ENCODE measurements at places on chromosomes 16 and 17.

- DNase-seq: no peak
Observed at GRCh38 chr16:28931801-28932225, at the start of gene CD19. Gene CD19, plus strand, starts transcription at chr16:28931971. Its CDS starts 30 bp downstream, at chr16:28932001.

DNA sequence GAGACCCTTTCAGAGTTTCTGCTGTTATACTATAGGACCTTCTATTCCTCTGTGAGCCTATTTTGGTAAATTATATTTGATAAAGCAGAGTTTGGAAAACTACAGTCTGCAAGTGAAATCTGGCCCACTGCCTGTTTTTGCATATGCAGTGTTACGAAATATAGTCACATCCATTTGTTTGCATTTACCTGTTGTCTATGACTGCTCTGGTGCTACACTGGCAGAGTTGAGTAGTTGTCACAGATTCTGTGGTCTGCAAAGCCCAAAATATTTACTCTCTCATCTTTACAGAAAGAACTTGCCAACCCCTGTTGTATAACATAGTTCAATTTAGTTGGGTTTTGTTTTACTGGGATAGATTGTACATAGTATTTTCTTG lies 42.3 kb downstream of the TNRC6A start:
- peak; percentile 37 for DNase-seq

- DNase-seq: no peak
Observed at GRCh38 chr16:9495824-9496223, 404.4 kb downstream of the HAPSTR1 start.

- DNase-seq: no peak
Observed at GRCh38 chr16:85081765-85082164, 30.5 kb downstream of the CIBAR2 start.

GRCh38 chr16:81713796-81714195 lies 65.3 kb upstream of the PLCG2 start:
- DNase-seq: no peak

DNA sequence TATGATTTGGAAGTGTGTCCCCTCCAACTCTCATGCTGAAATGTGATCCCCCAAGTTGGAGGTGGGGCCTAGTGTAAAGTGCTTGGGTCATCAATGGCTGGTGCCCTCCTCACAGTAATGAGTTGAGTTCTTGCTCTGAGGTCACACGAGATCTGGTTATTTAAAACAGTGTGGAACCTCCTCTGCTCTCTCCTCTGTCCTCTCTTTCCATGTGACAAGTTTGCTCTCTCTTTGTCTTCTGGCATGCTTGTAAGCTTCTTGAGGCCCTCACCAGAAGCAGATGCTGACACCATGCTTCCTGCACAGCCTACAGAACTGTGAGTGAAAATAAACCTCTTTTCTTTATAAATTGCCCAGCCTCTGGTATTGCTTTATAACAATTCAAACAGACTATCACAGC lies 19.9 kb downstream of the BRIP1 start:
- no peak for DNase-seq

- DNase-seq: peak; percentile 50
Observed at GRCh38 chr16:80720804-80721371, 83.5 kb downstream of the CDYL2 start.

DNA sequence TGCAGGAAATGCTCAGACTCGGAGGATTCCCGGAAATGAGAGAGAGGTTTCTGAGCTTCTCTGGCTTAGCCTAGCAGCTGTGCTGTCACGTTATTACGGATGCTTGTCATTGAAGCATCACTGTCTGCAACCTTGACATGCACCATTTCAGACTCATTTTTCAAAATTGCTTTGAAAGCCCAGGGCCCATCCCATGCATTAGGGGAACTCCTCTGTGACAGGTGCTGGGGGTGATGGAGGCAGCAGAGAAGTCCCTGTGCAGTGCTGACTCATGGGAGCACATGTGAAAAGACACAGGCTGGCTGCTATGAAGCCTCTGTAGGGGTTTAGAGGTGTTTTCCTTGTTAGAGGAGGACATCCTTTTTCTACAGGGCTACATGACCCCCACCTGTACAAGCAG lies 214.0 kb upstream of the MPHOSPH6 start:
- DNase-seq: no peak

- DNase-seq: no peak
Observed at GRCh38 chr16:62676306-62676705, 640.1 kb upstream of the CDH8 start.

- DNase-seq: peak; percentile 75
Observed at GRCh38 chr16:72946474-72947194, 101.3 kb downstream of the ZFHX3 start.

- DNase-seq: no peak
Observed at GRCh38 chr16:22945361-22945760, 131.4 kb downstream of the HS3ST2 start.

GRCh38 chr16:83109490-83110125 lies 482.8 kb downstream of the CDH13 start:
- DNase-seq: peak; percentile 73

DNA sequence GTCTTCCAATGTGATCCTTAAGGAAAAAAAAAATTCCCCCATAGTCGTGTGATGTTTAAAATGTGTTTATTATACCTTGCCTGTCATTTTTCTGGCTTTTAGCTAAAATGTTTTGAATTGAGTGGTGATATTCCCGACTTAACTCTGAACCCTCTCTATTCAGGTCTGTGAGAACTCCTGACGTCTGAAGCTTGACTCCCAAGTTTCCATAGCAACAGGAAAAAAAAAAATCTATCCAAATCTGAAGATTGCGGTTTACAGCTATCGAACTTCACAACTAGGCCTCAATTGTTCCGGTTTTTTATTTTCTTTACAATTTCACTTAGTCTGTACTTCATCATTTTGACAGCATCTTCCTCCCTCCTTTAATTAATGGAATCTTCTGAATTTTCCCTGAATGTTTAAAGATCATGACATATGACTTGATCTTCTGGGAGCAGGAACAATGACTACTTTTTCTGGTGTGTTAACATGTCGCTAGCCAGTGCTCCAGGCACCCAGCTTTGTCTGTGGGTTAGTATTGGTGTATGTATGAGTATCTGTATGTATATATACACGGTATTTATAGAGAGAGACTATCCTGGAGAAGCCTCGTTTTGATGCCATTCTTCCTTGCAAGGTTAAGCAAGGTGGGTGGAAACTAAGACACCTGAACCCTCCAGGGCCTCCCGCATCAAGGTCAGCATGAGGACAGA lies 12.8 kb upstream of the HSBP1 start:
- no peak for DNase-seq

DNA sequence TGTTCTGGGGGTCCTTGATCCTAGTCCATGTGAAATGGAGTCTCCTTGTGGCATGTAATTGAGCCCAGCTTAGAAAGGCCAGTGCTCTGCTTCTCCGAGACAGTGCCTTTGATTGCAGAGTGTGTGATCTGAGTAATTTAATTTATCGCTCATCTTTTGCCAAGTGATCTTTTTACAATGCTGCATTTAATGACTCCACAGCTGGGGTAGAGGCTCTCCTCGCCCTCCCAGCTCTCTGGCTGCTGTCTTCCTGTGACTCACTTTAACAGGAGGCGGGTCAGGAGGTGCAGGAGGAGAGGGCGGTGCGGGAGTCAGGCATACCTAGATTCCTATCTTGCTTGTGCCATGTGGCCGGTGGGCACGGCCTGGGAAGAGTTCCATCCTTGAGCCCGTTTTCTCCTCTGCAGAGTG lies 113.4 kb upstream of the FOXF1 start:
- peak; percentile 98 for DNase-seq

DNA sequence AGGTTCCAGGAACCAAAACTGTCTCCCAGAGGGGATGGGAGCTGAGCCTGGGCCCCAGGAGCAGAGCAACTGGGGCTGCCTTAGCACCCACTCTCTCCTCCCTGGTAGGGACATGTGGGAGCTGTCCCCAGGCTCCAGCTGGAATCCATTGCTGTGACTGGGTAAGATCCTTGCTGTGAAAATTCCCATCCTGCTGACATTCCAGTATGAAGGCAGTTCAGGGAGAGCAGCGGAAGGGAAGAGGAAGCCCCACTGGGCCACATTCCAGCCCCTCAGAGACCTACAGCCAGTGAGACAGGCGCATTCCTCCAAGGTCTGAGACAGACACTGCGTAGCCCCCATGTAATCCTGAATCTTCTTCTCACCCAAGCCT lies 24.2 kb downstream of the MYO18A start:
- peak; percentile 63 for DNase-seq

DNA sequence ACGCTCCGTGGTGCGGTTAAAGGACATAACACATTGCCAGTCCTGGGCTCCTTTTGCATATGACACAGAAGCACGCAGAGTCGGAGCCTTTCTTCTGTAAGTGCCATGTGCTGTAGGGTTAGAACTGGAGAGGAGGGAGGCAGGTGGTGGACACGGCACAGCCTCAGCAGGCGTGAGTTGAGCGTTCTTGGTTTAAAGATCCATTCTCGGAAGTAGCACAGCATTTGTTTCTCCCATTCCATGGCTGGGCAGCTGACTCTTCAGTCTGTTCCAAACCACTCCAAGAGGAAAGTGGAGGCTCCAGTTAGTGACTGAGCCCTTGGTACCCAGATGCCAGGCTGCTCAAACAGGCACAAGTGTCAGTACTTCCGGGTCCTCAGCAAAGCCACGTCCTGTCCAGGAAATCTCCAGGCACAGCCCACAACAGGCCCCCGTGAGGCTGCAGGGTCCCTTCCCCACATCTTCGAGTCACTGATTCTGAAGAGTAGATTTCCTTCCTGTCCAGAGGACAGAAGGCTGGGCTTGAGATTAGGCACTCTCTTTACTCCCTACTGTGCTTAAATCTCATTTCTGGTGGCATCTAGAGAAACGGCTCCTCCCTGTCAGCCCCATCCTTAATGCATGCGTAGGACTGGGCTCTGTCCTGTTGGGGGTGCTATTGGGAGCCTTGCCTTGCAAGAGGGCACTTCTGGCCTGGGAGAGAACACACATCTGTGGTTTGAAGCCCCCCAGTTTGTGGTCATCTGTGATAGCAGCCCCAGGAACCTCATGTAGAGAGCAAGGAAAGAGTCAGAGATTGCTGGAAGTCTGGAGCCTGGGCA lies 39.6 kb upstream of the NAT9 start:
- no peak for DNase-seq

GRCh38 chr17:38886643-38887010 lies 16.8 kb downstream of the LASP1 start:
- DNase-seq: no peak

GRCh38 chr17:64657610-64658125 lies 4.4 kb downstream of the SMURF2 start:
- DNase-seq: no peak

- DNase-seq: peak; percentile 91
Observed at GRCh38 chr17:10099051-10099571, 99.3 kb downstream of the GAS7 start.

DNA sequence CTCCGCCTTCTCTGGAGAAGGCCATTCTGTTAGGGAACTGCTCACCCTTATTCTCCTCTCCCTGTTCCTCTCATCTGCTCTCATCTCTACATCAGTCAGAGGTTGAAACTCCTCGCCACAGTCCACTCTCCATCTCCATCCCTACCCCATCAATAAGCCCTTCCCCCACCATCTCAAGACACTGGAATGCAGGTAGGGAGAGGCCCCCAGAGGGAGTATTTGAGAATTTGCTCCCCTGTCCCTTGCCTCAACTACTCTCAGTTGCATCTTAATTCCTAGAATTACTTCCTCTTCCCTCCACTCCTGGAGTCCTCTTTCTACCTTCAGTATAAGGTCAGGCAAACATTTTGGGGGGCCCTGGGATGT lies 2.0 kb upstream of the AATF start:
- no peak for DNase-seq

GRCh38 chr17:72187556-72187955 lies 66.7 kb downstream of the SOX9 start:
- DNase-seq: no peak

DNA sequence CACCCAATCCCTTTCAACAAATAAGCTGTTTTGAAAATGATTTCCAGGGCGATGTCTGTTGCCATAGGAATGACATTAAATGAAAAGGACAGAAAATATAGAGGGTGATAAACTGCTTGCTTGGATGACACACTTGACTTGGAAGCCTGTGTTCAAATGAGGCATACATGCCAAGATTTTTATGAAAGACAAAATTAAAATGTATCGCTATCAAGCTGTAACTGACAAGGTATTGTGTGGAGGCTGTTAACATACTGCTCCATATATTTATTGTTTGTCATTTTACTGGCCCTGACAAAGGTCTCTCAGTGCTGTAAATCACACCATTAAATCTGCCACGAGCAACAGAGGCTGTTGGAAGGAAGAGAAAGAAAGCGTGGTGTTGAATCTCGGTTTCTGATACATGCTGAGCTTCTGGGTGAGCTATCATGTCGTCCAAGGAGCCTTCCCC lies 456.2 kb upstream of the SALL1 start:
- DNase-seq: peak; percentile 35

DNA sequence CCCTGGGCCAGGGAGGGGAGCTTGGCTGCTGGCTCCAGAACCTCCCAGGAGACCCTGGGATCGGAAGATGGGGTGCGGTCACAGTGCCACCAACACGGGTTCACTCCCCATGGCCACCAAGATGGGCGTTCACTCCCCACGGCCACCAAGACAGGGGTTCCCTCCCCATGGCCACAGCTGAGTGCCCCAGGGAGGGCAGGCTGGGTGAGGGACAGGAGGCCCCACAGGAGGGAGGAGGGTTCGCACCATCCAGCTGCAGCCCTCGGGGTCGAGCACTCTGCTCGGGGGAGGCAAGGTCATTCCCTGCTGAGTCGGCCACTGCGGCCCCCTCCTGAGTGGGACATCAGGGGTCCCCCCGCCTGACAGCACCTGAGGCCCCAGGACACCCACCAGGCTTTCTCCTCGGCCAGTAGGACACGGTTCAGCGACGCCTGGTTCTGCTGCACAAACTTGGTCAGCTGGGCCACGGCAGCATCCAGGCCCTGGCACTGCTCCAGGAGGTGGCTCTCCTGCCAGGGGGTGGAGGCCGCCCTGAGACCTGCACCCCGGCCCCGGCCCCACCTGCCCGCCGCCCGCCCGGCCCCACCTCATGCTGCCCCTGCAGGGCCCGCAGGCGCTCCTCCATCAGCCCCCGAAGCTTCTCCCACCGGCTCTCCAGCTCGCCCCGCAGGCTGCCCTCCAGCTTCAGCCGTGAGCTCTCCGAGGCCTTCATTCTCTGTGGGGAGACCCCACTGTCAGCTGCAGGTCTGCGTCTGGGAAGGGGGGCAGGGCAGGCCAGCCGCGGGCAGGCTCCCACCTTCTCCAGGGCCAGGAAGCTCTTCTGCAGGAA lies 5.9 kb downstream of the CCDC154 start:
- DNase-seq: no peak

- DNase-seq: no peak
Observed at GRCh38 chr17:82328141-82328993, 5.2 kb downstream of the SECTM1 start.

GRCh38 chr16:1911467-1912214 lies 6.6 kb downstream of the HS3ST6 start:
- DNase-seq: no peak

- no peak for DNase-seq
Observed at GRCh38 chr17:80468781-80469493, 7.5 kb downstream of the NPTX1 start.

DNA sequence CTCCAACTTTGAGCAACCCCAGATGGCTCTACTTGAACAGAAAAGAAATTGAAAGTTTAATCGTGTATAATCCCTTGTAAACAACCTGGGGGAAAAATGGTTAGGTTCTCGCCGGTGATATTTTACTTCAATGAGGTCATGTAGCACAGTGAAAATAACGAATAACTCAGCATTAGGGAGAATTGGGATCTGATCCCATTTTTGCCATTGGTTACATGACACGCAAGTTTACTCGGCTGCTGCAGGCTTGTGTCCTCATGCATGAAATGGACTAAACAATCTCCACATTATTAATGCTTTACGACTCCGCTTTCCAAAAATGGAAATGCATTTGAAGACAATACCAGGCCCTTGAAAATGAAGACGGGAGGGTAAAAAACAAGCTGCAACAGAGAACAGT lies 45.5 kb upstream of the LRRC37A3 start:
- no peak for DNase-seq

Data from fibroblast of villous mesenchyme (primary cell).